LHCN-M2 (cell line): ENCODE measurements at places on chromosomes 2 and 18. TPM values are rescaled to one million over a fixed set of nuclear protein-coding genes. Genes with fewer than 3 reads are reported as not detected.

Gene RTP5
- total RNA-seq: not detected in 2 replicates

Gene MLPH
- total RNA-seq: 145 and 155 TPM in 2 replicates

Gene SLC8A1
- 21.7 and 22.5 TPM in 2 replicates for total RNA-seq

Gene HOXD8
- total RNA-seq: 0.58 and 1.4 TPM in 2 replicates

Gene LPIN2
- total RNA-seq: 38.9 and 42.0 TPM in 2 replicates

Gene CYP26B1
- 2.1 and 2.3 TPM in 2 replicates for total RNA-seq

Gene SLC4A3
- 2.8 and 2.9 TPM in 2 replicates for total RNA-seq

Gene MATN3
- 6.9 and 8.2 TPM in 2 replicates for total RNA-seq

DNA sequence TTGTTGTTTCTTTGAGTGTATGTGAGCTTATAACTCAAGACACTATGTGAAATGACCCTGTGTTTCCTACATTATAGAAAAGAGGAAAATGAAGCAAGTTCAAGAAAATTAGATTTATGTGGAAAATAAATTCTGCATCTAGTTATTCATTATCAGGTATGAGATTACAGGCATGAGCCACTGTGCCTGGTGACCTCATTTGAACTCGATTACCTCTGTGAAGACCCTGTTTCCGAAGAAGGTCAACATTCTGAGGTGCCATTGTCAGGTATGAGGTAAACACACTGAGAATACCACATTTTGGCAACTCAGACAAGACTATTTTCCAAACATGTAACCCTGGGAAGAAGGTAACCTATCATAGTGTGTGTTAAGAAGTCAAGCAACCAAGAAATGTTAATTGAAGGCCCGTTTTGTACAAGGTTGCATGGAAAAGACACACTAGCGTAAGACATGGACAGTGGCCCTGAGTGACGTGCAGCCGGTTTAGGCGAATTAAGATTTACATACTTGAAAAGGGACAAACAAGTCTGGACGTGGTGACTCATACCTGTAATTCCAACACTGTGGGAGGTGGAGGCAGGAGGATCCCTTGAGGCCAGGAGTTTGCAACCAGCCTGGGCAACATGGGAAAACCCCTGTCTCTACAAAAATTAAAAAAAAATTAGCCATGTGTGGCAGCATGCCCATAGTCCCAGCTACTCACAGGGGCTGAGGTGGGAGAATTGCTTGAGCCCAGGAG, 186.6 kb downstream of the NEDD4L start:
- DNase-seq: no peak

GRCh38 chr18:50469380-50469781, 90.5 kb upstream of the MAPK4 start:
- DNase-seq: no peak

GRCh38 chr2:128530025-128530573, 211.4 kb upstream of the HS6ST1 start:
- no peak for DNase-seq

DNA sequence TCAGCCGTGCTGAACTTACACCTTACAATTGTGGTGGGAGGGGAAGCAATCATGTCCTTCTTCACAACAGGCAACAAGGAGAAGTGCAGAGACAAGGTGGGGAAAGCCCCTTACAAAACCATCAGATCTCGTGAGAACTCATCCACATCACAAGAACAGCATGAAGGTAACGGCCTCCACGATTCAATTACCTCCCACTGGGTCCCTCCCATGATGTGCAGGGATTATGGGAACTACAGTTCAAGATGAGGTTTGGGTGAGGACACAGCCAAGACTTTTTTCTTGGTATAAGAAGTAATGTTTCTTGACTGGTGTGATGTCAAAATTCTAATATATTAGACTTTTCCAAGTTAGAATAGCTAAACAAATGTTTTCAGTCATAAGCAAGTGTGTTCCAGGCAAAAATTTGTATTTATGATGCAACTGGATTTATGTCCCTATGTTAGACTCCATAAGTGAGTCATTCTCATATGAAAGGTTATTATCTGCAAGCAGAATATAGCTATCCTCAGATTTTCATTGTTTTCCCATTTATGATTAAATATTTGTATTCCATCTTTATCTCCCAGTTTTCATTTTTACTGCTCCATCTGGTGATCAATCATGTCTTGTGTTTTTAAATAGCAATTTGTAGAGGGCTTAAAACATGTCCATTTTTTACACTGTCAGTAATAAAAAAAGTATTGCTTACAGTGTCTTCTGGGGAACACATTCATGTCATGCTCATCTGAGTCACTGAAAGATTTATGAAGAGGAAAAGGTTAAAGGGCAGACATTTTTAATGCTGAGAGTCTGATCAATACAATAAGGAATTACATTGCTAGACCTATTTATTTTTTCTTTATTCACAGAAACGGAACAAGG, 995.2 kb upstream of the CDH2 start:
- DNase-seq: peak; percentile 34

GRCh38 chr18:62152844-62153243, 34.0 kb downstream of the PIGN start:
- no peak for DNase-seq

- peak; percentile 70 for DNase-seq
Measured at GRCh38 chr2:118123561-118124232, 35.4 kb downstream of the INSIG2 start.

- peak; percentile 71 for DNase-seq
Measured at GRCh38 chr18:67672155-67672554, 155.6 kb upstream of the DSEL start.

GRCh38 chr2:198337368-198337767, 533.0 kb downstream of the PLCL1 start:
- no peak for DNase-seq

- no peak for DNase-seq
Measured at GRCh38 chr2:241413929-241414580, 58.0 kb downstream of the FARP2 start.

- DNase-seq: no peak
Measured at GRCh38 chr2:138236142-138236541, 265.4 kb upstream of the SPOPL start.

DNA sequence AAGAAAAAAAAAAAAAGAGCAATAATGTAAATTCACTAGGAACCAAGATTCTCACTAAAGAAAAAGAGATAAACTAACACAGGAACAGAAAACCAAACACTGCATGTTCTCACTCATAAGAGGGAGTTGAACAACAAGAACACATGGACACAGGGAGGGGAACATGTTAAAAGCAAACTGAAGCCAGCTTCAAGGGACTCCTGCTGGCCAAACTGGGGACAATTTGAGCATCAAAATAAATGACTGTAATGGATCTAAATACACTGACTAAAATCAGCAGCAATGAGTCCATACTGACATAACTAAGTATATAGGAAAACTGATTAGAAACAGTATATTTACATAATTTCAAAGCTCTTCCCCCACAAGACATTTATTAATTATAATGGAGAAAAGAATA, 73.0 kb downstream of the FARSB start:
- no peak for DNase-seq

GRCh38 chr2:67400560-67401485, 3.7 kb downstream of the ETAA1 start:
- DNase-seq: peak; percentile 50

DNA sequence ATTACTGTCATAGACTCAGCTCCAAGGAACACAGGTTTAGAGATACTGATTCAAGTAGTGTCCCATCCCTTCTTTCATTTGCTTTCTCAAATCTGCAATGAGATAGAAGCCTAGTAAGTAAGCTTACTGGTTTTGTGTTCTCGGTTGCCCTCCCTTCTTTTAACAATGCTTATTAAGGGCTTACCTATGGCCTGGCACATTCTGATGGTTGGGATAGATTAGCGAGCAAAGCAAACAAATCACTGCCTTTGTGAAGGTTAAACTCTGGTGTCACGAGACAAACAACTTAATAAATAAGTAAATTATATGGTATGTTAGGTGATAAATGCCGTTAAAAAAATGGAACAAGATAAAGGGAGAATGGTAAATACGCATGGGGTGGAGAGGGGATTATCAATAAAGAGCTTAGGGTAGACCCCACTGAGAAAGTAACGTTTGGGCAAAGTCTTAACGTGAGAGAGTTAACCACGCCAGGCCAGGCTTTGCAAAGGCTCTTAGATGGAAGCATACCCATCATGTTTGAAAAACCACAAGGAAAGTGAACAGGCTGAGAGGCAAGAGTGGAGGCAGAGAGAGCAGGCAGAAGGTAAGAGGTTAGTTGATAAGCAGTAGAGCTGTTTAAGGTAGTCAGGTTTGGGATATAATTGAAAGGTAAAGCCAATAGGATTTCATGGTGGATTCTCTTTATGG, 31.0 kb downstream of the EIF2AK3 start:
- no peak for DNase-seq

DNA sequence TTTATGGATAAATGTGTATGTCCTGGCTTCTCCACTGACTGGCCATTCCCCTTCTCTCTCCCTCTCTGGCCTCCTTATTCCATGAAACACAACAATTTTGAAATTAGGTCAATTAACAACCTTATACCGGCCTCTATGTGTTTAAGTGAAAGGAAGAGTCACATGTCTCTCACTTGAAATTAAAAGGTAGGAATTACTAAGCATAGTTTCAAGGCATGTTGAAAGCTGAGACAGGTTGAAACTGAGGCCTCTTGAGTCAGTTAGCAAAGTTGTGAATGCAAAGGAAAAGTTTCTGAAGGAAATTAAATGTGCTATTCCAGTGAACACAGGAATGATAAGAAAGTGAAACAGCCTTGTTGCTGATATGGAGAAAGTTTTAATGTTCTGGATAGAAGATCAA, 69.7 kb downstream of the ADAM23 start:
- no peak for DNase-seq

DNA sequence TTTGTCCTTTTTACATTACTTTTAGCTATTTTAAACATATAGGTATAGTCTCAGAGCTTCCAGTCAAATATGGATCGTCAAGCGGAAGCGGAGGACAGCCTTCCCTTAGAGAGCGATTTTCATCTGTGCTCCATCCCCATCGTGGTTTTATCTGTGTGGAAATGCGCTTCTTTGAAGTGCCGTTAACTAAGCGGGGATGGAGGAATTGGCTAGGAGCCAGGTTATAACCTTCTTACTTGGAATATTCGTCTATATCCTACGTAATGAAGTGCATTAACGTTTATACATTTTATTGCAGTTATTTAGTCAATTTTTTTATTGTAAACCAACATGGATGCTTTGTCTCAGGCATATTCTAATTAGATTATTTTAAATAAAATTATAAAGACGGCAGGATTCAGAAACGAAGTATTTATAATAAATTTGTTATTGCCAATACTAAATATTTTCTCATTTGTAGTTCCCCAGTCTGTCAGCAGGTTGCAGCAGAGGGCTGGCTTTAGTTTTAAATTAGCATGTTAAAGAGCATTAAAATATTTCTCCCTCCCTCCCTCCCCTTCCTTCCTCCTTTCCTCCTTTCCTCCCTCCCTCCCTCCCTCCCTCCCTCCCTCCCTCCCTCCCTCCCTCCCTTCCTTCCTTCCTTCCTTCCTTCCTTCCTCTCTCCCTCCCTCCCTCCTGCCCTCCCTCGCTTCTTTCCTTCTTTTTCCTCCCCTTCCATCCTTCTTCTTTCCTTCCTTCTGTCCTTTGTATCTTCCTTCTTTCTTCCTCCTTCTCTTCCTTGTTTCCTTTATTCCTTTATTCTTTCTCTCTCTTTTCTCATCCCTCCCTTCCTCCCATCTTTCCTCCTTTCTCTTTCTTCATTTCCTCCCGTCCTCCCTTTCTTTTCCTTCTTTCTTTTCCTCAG, 80.6 kb upstream of the DOCK10 start:
- DNase-seq: peak; percentile 23

DNA sequence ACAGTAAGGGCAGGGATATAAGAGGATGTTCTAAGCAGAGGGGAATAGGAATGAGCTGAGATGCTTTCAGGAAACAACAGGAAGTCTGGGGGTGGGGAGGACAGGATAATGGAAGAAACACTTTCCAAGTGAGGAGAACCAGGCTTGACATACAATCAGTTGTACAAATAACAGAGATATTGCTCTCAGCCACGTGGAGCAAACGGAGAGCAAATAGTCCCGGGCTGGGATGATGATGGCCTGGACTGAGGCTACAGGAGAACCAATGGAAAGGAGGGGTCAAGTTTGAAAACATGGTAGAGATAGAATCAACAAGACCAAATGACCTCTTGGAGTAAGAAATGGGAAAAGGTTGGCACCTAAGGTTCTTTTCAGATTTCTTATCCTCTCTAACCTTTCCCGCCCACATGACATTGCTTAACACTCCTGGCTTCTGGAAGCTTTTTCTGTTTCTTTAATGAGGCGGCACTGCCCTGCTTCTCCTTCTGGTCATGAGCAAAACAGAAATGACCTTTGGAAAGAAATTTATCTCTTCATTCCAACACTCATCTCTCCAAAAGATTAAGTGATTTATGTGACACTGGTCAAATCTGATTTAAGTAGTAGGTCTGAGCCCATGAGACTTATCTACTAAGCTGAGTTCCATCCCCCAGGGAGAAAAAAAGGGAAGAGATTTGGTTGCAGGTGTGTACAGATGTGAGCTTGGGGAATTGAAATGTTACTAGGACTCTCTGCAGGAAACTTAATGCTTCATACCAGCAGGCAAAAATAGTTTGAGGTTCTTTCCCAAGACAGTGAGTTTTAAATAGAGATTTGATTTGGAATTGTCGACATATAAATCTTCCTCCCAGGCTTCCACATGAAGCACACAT, 442.9 kb upstream of the HNRNPA3 start:
- no peak for DNase-seq

DNA sequence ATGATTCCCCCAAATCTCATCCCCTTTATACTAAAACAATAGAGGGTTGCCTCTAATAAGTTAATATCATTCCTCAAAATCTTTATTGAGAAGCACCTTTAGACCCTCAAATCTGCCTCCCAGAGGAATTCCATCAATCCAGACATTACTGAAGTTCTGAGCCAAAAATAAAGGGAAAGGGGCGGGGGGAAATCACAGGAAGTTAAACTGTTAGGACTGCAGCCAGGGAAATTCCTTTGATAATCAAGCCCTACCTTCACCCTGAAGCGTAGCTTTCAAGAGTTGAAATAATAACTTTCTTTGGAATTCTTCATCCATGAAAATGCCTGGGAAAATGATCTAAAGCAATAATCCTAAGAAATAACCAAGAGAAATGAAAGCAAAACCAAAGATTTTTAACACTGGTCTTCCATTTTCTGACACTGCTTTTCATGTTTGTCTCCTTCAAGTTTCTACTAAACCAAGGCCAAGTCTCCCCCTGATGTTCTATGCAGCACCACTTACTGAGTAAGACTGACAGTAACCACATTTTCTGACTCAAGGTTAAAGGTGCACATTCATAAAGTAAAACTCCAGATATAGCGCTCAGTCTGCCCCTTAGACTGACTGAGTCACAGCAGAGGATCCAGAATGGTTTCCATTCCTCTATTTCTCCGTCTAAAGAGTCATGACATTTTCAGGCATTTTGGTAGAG, 78.2 kb downstream of the TCF4 start:
- peak; percentile 92 for DNase-seq

DNA sequence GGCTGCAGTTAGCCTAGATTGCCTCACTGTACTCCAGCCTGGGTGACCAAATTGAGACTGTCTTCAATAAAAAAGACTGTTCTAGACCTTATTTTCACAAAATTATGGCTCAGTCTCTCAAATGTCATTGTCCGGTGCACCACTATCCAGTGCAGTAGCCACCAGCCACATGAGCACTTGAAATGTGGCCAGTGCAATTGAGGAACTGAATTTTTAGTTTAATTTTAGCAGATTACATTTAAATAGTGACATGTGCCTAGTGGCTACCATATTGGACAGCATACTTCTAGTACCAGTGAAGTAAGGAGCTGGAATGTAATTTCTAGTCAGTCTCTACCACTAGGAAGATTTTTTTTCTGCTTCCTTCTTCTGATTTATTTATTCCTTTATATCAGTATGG, 39.4 kb downstream of the KCMF1 start:
- no peak for DNase-seq
